ENCODE measurements at places on chromosomes 13 and 19.

GRCh38 chr13:44219577-44220548, 153.8 kb upstream of the SERP2 start:
- peak overlapping the region; percentile 88 for H3K27ac ChIP-seq
- peaks cover 30% of the 10 kb centered on the region for H3K4me1 ChIP-seq
- H3K36me3 ChIP-seq = no peaks in the 10 kb centered on the region
- no peak for ATAC-seq
- no peaks in the 10 kb centered on the region for H3K27me3 ChIP-seq

GRCh38 chr19:3345850-3346460, 20.4 kb upstream of the NFIC start:
- ATAC-seq = no peak
- H3K27ac ChIP-seq = peak overlapping the region; percentile 93
- H3K27me3 ChIP-seq = no peaks in the 10 kb centered on the region
- no peaks in the 10 kb centered on the region for H3K36me3 ChIP-seq

DNA sequence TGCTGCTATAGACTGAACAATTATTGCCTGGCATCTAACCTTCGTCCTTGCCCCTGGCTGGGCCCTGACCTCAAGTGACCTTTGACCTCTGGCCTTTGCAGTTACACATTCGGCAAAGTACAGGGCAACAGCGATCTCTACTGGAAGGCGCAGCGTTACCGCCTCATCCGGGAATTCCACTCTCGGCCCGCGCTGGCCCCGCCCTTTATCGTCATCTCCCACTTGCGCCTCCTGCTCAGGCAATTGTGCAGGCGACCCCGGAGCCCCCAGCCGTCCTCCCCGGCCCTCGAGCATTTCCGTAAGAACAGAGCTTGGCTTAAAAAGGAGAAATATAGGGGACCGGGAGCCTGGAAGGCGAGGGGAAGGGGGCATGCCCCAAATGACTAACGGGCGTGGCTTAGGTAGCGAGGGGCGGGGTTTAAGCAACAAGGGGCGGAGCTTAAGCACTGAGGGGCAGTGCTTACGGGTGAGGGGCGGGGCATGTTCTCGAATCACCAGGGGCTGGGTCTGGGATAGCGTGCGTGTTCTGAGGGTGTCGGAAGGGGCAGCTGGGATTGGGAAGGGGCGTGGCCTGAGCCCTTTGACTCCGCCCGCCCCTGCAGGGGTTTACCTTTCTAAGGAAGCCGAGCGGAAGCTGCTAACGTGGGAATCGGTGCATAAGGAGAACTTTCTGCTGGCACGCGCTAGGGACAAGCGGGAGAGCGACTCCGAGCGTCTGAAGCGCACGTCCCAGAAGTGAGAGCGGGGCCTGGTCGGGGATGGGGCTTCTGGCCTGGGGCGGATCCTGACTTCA, 52.7 kb downstream of the TRPM4 start:
- H3K4me1 ChIP-seq = peaks cover 24% of the 10 kb centered on the region
- H3K27me3 ChIP-seq = no peaks in the 10 kb centered on the region
- peak overlapping the region; percentile 50 for H3K27ac ChIP-seq
- ATAC-seq = peak; percentile 73

GRCh38 chr19:55333870-55334269, 5.8 kb upstream of the KMT5C start:
- H3K27me3 ChIP-seq = peaks cover 41% of the 10 kb centered on the region
- ATAC-seq = no peak
- H3K4me3 ChIP-seq = no peak overlapping the region
- no peaks in the 10 kb centered on the region for H3K36me3 ChIP-seq
- no peak overlapping the region for H3K27ac ChIP-seq
